ENCODE measurements at places on chromosomes 5 and 9.

- DNase-seq: peak; percentile 57
These were observed 68.7 kb downstream of the SEMA4D start for GRCh38 chr9:89428901-89429890.

DNA sequence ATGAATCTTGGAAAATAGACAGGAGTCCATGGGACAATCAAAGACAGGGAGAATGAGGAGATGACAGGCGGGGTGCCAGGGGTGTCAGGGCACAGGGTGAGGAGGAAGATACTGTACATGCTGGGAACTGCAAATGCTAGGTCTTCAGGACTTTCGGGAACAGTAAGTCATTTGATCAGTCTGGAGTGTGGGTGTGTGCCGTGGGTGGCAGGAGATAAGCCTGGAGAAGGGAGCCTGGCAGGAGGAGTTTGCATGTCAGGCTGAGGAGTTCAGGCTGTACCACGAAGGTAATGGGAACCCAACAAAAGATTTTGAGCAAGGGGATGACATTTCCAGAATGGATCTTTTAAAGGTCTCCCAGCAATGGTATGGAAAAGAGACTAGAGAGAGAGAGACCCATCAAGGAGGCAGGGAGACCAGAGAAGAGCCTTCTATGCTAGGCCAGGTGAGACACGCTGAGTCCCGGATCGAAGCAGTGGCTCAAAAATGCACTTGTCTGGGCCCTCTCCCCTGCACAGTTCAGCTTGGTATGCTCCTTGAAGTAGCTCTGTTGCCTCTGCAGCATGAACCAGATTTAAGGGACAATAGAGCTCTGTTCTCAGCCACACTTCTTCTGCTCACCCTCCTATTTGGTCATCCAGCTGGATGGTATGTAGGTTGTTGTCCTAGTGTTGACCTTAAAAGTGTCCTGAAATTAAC is 77.0 kb upstream of the FER start:
- DNase-seq: no peak

- DNase-seq: no peak
These were observed 94.8 kb upstream of the APC start for GRCh38 chr5:112642885-112643284.

- no peak for DNase-seq
These were observed 63.2 kb downstream of the PRRT1B start for GRCh38 chr9:131608493-131609037.

DNA sequence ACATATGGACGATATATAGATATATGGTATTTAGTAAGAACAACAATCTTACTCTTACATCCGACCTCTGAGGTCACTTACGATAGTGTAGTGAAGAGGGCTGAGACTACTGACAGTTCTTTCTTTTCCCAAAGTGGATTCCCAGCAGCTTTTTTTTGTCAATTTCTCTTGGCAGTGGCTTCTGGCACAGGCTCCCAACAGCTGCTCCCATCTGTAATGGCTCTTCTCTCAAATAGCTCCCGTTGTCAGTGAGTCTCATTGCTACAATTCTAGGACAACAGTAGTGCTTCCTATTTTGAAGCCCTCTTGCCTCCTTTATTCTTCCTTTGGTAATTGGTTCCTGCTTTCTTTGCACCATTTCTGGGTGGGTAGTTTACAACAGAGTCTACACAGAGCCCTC is 68.4 kb downstream of the SLC25A46 start:
- no peak for DNase-seq

DNA sequence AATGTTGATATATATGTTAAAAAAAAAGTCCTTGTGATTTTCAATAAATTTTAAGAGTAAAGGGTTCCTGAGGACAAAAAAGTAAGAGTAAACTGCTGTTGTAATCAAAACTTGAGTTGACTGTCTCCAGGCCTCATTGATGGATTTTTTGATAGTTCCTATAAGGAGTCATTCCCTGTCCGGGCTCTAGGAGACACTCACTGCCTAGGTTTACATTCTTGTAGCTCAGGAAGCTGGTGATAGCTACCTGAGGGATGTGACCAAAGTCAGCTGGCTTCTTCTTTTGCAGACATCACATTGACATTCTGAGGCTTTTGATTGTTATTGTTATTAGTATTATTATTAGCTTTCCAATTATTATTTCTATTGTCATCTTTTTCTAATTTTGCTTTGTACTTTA is 116.5 kb upstream of the FBXL7 start:
- DNase-seq: no peak

DNA sequence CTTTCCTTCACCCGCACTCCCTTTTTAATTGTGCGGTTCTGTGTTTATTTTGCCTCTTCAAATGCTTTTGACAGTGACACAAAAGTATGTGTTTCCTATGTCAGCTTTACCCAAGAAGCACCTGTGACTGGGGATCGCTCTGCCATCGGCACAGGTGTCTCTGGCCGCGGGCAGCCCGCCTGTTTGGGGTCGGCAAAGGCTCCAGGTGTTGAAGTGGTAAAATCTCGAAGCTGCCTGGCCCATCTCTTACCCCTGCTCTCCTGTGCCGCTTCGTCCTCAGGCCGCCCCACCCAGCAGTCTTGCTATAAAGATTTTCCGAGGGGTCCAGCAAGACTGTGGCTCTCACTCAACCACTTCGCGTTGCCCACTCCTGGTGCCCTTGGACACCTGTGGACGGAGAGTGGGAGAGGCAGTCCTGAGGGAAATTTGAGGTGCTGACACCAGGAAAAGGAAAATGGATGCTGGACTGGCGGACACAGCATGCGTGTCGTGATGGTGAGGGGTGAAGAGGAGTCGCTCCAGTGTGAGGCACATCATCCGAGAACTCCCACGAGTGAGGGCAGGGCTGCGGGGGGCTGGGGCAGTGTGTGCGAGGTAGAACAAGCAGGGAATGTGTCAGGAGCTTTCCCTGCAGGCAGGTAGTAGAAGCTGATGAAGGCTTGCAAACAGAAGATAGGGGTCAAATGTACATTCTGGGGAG is 29.1 kb upstream of the CEP72 start:
- no peak for DNase-seq

- no peak for DNase-seq
These were observed 89.4 kb downstream of the MACROH2A1 start for GRCh38 chr5:135309391-135310327.

- peak; percentile 36 for DNase-seq
These were observed 132.6 kb downstream of the MRPL36 start for GRCh38 chr5:1666812-1667588.

GRCh38 chr5:56116599-56117141 is 116.5 kb downstream of the ANKRD55 start:
- DNase-seq: no peak

- DNase-seq: no peak
These were observed 107.0 kb upstream of the ISL1 start for GRCh38 chr5:51276250-51276649.

DNA sequence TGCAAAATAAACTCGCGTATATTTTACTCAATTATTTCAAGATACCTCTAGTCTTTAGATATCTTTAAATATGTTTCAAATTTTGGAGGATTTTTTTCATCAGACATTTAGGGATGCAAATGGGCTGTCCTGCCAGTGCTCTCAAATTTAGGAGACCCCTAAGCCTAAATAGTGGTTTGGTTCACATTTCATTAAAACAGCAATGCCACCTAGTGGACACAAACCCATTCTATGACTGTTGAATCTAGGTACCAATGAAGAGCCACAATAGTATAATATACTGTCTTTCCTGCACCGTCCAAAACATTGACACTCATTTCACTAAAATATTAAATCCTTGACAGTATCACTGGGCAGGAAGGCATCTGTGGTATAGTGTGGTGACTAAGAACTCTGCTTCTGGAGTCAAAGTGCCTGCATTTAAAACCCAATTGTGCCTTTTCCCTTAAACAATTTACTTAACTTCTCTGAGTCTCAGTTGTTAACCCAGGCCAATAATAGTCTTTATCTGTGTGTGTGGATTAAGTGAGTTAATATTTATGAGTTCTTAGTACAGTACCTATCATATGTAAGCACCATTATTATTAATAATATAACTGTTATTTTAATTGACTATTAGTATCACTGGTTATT is 148.0 kb downstream of the RORB start:
- DNase-seq: no peak

DNA sequence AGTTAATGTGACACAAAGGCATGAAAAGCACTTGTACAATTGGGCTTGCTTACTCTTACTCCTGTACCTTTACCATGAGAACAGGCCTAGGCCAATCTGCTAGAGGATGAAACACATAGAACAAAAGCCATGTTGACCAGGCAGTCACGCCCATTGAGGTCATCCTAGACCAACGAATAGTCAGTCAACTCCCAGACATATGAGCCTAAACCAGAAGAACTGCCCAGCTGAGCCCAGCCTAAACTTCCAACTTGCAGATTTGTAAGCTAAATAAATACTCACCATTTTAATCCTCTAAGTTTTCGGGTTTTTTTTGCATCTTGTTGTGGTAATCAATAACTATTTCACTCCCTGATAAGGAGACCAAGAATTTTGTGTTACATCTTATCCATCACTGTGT is 164.8 kb upstream of the ADRA1B start:
- no peak for DNase-seq

DNA sequence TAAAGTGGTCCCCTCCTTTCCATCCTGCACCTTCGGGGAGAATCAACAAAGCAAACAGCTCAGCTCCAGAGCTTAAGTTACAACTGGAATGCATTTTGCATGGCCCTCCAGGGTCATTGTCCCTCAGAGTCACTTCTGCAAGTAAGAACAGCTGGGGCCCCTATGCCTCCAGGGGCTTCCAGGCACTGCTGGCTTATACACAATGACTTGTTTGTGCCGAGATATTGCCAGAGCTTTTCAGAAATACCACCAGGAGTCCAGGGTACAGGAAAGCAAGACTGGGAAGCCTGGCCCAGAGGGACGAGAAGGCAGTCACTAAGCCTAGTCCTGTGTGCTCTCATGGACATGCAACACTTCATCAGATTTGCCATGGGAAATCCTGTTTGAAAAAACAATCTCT is 11.3 kb downstream of the FRMD3 start:
- DNase-seq: no peak

DNA sequence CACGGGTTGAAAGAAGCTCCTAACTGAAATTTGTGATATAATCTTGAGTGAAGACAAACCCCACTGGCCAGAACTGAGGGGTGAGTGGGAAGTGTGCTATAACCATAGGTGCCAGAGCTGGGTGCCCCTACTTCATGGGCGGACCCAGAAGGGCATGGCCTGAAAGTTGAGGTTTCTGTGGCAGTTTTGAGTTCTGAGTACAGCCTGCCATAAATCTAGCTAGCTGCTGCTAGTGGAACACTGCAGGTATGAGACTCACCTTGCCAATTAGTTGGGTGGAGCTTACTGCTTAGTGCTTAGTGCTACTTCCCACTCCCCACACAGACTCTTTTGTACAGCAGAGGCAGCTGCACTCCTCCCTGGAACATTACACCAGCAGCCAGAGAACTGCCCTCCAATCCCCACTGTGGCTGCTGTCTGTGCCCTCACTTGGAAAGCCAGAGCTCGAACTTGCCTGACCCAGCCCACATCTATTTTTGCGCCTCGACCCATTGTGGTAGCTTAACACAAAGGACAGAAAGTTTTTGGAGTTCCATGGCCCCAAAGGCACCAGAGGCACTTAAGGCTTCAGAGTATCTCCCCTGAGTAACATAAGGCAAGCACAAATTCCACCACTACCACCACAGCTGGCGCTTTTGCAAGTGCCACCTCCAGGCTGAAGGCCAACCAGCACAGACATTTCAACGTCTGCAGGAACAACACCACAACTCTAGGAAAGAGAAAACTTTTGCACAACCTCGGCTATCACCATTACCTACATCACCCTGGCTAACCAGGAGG is 27.1 kb upstream of the PTGER4 start:
- DNase-seq: peak; percentile 28

DNA sequence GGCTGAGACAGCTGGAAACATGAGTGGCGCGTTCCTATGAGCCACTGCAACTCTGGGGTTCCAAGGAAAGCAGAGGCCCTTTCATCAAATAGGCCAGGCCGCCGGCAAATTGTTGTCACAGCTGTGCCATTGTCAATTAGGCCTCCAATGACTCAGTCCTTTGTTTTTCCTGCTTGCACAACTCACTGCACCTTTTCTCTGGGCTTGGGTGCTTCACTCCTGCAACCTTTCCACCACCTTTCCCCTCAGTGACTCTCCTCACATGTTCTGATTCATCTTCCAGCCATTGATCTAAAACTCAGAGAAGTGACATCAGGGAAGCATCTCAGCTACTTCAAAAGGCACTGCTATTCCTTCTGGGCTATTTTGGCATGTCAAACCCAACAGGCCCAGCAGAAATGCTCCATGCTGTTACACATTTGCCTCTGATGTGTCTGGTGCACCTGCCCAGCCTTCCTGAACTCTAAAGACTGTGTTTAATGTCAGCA is 653.7 kb downstream of the NR2F1-AS1 start:
- DNase-seq: no peak

DNA sequence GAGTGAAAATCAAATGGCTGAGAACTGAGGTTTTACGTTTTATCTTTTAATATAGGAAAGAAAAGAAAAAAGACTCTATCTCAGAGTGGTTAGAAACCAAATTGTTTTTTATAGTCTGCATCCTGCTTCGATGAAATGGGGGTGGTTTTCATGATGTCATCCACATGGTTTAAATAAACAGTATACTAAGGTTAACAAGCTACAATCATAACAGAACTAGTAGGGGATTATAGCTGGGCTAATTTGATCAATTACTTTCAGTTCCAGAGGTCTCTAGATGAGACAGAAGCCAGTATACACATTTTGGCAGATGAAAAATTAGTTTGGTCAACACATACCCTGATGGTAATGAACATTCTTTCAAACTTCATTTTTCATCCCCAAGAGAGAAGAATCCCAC is 106.3 kb upstream of the SNX2 start:
- no peak for DNase-seq

DNA sequence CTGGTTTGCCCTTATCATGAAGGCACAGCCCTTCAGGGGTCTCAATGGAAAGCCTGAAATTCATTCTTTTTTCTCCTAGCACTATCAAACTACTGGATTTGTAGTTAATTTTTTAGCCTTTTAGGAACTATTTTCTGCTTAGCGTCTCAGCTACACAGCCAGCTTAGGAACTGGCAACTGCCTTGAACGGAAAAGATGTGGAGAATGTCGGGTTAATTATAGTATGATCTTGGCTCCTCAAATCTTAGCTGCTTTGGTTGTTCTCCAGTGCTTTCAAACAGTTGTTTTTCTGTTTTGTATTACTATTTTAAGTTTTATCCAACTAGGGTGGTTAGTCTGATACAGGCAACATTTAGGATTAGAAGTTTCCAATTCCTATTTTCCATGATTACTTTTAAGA is 44.1 kb downstream of the CCNH start:
- no peak for DNase-seq

DNA sequence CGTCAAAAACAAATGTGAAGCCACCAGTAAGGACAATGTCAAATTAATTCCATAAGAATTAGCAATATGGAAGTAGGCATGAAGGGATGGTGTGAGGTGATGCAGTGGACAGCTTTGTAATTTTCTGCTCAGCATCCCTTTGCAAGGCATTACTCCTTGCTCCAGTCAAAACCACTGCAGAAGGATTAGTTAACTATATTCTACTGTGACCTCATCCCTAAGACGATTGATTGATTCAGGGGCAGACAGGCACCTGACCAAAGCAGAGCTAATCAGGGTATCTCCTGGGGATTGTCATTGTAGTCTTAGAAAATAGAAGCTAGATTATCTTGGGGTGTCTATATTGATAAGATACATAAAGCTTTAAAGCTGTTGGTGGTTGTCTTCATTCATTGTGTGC is 98.7 kb downstream of the NMUR2 start:
- DNase-seq: no peak

- DNase-seq: no peak
These were observed 1585.6 kb downstream of the EFNA5 start for GRCh38 chr5:106085136-106085535.

All from activated naive CD4-positive, alpha-beta T cell treated with Interleukin-2 at 50 U/mL for 16 hours (primary cell).